Thyroid gland (tissue), 4 donors: ENCODE measurements at places on chromosomes 6 and 20. TPM values are rescaled to one million over a fixed set of nuclear protein-coding genes. Genes with fewer than 3 reads are reported as not detected.

DNA sequence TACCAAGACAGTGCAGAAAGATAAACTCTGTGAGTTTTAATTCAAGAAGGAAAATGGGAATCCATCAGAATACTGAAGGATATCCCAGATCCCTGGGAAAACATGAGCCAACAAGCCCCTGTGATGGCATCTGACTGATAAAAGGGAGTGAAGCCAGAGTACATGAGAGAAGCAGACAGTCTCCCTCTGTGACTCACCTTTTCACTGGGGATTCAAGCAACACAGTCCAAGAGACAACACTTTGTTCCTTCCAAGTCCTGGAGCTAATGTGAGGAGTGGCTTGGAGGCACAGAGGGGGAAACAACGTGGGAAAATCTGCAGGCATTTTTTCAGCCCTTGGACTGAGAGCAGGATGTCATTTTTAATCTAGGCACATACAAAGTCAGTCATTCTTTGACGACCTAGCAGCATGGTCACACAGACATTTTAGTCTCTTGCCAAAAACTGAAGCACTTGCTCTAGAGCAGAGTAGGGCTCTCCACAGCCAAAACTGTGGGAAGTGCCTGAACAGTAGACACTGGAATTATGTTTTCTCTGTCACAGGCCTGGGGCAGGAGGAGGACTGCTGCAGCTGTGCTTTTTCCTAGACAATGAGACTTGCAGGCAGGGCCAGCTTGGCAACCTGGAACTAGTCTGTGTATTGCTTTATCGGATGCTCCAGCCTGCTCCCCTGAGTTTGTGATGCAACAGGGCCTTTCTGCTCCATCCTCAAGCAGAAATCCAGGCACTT, 465.0 kb upstream of the GJE1 start:
- DNase-seq: no peak

- DNase-seq: no peak
These were observed 240.0 kb downstream of the HDGFL1 start for GRCh38 chr6:22809370-22809769.

DNA sequence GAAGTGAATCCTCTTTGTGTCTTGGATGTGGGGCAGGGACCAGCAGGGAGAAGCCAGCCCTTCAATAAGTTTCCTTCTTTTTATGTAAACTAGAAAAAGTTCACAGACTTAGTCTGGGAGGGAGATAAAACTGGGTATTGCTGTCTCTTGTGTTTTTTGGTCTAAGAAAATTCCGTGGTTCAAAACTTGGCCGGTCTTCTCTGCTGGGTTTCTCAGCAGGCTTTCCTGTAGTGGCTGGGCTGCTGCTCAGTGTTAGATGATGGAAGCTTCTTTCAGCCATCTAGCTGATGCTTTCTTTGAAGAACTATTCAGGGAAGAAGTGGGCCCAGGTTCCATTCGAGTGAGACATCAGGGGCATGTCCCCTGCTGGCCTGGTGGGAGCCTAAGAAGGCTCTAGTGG, 70.7 kb upstream of the SCP2D1 start:
- DNase-seq: no peak

GRCh38 chr6:35160642-35161041, 19.5 kb upstream of the TCP11 start:
- no peak for DNase-seq

DNA sequence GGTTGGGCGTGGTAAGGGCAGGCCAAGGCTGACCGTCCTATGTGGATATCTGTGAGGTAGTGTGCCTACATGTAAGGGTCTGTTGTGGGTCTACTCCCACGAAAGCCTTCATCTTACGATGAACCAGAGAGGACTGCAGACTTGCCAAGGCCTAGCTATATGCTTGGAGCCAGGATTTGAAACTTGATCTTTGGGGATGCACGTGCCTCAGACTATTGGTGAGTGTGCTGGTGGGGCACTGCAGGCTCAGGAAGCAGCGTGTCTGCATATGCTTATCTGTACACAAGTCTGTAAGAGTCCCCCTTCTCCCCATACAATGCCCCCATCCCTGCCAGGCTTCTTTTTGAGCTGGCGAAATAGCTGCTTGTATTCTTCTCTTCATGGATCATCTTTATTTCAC, 17.9 kb downstream of the PLCG1 start:
- no peak for DNase-seq

Gene DOK5
- total RNA-seq: 4.7 TPM

Gene C20orf141
- not detected for total RNA-seq
